ENCODE measurements at places on chromosomes 11 and 22.

GRCh38 chr22:41831383-41831782 is 1.5 kb upstream of the SREBF2 start:
- no peak for DNase-seq

DNA sequence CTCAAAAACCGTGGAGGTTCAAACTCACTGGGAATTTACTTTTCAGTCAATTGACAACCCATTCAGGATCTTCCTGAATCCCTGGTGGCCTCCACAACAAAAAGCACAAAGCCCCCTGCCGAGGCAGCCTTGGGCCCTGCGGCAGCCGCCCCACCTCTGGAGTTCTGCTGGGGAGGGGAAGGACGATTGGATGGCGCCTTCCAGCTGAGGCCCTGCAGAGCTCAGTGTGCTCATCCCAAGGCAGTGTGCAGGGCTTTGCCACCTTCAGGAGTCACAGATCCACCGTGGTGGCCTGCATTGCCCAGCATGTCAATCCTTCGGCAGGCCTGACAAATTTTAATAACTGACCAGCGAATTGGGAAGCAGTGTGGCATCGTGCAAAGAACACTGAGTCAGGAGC is 7.4 kb downstream of the ZFTA start:
- DNase-seq, result no peak

DNA sequence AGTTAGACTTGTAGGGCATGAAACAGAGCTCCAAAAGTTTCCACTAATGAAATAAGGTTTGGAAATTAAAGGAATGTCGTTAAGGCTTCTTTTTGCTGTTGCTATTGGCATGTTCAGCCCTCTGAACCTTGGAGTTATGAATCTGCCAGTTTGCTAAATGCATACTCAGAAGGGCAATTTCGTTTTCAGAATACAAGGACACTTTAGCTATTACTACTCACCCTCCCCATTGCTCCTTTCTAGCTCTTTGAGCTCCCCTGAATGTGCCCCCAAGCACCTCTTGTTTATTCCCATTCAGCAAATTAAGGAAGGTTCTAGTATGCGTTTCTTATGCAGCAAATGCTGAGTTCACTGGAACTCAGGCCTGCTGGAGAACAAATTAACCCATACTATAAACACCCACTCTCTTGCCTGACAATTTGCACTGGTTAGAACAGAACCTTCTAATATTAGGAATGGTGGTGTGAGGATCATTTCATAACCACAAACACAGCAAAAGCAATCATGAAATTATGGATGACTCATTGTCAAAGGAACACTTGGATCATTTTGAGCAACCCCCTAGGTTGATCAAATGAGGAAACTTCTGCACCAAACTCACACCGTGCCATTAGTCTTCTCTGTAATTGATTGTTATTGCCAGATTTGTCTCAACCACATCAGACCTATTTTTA is 26.2 kb upstream of the LIN7C start:
- no peak for DNase-seq

DNA sequence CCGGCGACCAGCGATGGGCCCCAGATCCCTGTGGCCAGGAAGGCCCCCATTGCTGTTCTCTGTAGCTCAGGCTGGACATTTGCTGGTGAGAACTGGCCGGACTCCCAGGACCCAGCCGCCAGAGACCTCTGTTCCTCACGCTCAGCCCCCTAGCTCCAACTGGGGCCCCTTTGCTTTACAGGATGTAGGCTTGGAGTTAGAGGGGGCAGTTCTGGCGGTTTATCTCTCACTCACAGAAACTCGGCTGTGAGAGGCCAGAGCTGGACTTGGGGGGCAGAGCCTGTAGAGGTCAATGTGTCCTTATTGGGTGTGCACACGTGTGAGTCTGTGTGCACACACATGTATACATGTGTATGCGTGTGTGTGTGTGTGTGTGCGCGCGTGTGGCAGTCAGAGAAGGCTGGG is 502 bp downstream of the SMIM38 start:
- DNase-seq, result no peak

All from esophagus muscularis mucosa (tissue), 4 donors.